ENCODE measurements at places on chromosomes 5 and 9. TPM values are rescaled to one million over a fixed set of nuclear protein-coding genes. Genes with fewer than 3 reads are reported as not detected.

GRCh38 chr9:91924090-91924489 lies 25.9 kb downstream of the ROR2 start:
- peaks cover 4% of the 10 kb centered on the region for H3K36me3 ChIP-seq
- H3K27me3 ChIP-seq, result peaks cover 29% of the 10 kb centered on the region
- no peak overlapping the region for H3K4me3 ChIP-seq
- H3K27ac ChIP-seq, result no peak overlapping the region

GRCh38 chr5:132766806-132767055 lies 10.3 kb downstream of the SEPTIN8 start:
- no peak for DNase-seq
- peaks cover 8% of the 10 kb centered on the region for H3K36me3 ChIP-seq

The HTR4 gene
- total RNA-seq, result not detected

The DAB2 gene
- total RNA-seq, result 192 TPM

- peak overlapping the region; percentile 99 for H3K4me3 ChIP-seq
- peak overlapping the region; percentile 98 for H3K27ac ChIP-seq
- peaks cover 48% of the 10 kb centered on the region for H3K4me1 ChIP-seq
- no peak for DNase-seq
Measured at GRCh38 chr9:5436441-5436840, 1.3 kb downstream of the PLGRKT start.

- H3K27me3 ChIP-seq, result no peaks in the 10 kb centered on the region
- H3K36me3 ChIP-seq, result no peaks in the 10 kb centered on the region
- no peak overlapping the region for H3K4me3 ChIP-seq
- peaks cover 16% of the 10 kb centered on the region for H3K4me1 ChIP-seq
- DNase-seq, result no peak
Measured at GRCh38 chr5:59090323-59090722, 507.4 kb downstream of the RAB3C start.

GRCh38 chr5:146283344-146283761 lies 55.3 kb upstream of the POU4F3 start:
- H3K4me1 ChIP-seq, result peaks cover 19% of the 10 kb centered on the region
- peak; percentile 79 for DNase-seq
- H3K27ac ChIP-seq, result peak overlapping the region; percentile 81
- H3K27me3 ChIP-seq, result peaks cover 1% of the 10 kb centered on the region
- peak overlapping the region; percentile 25 for H3K4me3 ChIP-seq

DNA sequence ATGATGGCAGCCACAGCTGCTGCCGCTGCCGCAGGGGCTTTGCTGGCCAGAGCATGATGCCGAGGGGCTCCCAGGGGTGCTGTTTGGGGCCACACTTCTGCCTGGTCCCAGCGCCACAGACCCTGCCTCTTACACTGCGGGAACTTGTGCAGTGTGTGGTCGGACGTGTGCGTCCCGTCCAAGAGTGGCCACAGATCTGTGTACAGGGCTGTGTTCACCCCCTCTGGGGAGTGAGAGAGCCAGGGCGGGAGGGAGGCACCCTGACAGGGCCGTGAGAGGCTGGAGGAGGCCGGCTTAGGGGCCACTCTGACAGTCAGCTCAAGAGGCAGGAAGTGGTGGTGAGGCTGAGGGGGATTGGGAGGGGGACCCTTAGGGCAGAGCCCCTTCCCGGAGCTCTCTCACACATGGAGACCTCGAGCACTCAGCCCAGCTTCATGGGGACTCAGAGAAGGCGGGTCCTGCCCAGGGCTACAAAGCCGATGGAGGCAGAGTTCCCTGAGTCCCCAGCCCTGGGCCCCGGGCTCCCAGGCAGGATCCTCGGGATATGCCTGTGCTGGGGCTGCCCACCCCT lies 13.1 kb upstream of the CARD19 start:
- no peaks in the 10 kb centered on the region for H3K36me3 ChIP-seq
- H3K4me3 ChIP-seq, result no peak overlapping the region
- peaks cover 6% of the 10 kb centered on the region for H3K27me3 ChIP-seq
